Foreskin keratinocyte (primary cell): ENCODE measurements at places on chromosomes 6 and 20. TPM values are rescaled to one million over a fixed set of nuclear protein-coding genes. Genes with fewer than 3 reads are reported as not detected.

DNA sequence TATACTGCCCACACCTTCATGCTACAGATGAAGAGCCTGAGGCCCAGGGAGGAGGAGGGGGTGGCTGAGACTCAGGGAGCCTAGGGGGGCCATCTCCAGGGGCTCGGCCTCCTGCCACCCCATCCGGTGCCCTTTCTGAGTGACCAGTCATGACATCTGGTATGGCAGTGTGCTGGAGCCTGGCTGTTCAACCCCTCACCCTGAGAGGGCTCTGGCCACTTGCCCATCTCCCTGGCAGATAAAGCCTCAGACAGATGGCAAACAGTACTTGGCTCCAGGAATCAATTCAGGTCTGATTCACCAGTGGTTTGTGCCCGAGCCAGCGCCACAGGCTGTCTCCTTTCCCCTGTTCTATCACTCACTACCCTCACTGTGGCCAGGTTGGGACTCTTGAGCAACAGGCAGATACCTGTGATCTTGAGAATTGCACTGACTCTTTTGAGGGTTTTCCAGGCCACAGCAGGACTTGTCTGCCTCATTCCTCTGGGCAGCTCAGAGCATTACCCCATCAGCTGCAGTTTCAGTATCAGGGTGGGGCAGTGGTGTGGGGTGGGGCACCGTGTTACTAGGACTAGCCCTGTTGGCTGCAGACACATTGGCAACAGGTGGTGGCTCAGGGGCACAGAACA, 22.8 kb downstream of the SRSF3 start:
- peak; percentile 90 for DNase-seq

DNA sequence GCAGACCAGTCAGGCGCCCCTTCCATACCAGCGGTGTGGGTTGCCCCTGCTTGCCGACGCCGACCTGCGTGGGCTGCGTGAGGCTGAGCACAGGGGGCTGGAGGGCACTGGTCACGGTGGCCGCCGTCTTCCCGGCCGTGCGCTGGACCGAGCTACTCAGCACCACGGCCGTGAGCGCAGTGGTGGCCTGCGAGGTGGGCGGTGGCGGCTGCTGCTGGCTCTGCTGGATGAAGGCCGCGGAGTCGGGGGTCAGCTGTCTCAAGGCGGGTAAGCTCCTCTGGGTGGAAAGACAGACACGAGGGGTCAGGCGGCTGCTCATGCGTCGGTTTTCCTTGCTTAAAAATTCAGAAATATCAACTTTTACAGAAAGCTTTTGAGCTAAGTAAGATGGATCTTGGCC, 59.2 kb downstream of the TAF4 start:
- no peak for DNase-seq

DNA sequence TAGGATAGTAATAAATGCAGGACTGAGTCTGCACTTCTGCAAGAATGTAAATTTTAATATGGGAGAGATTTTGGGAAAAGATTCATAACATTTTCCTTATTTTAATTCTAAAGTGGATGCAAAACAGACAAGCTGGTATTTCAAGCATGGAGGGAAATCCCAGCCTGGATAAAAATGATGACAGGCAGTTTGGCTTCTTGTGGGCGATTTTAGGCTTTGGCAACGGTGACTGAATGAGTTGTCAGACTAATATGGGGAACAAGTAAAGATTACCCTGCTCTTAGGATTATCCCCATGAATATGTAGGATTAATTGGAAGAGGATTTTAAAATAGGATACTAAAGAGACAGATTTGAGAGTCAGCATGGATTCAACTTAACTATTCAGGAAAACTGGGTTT, 21.0 kb downstream of the OGFRL1 start:
- no peak for DNase-seq

DNA sequence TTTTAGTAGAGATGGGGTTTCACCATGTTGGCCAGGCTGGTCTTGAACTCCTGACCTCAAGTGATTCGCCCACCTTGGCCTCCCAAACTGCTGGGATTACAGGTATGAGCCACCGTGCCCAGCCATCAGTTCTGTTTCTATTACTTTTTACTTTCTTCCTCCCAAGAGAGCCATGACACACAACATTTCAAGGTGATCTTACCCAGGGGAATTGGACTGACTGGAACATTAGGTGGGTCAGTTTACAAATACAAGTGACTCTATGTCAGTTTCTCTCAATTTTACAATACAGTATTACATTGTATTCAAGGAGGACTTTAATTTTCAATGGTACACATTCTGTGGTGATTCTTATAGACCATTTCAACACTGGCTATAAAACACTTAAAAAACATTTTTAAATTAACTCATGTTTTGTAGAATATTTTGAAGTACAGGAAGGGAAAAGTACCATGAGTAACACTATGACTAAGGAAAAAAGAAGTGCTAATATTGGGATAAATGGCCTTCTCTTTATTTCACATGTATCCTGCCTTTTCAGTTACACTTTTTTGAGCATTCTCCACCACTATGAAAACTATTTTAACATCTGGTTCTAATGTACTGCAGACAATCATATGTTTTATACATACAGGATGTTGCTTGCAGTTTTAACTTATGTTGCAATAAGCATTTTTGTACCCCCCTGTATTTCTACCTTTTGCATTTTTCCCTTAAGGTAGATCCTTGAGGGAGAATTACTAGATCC, 8.4 kb downstream of the TPBG start:
- DNase-seq = no peak

DNA sequence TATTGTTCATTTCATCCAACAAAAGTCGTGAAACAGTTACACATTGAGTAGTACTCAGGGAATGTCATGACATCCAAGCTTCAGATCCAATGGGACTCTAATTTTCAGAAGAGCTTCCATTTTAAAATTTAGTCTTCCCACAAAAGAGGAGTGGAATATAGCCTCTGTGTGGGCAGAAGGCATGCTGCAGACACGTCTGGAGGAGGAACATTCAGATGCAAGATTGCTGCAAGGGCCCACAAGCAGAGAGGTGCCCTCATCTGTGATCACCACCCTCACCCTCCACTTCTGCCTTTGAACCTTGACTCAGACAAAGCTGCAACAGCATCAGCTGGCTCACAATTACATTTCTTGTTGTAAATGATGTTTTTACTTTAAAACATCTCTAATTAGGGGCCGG, 29.9 kb downstream of the NRN1 start:
- no peak for DNase-seq

- no peak for DNase-seq
Observed at GRCh38 chr6:6357032-6357431, 36.6 kb upstream of the F13A1 start.

- DNase-seq = no peak
Observed at GRCh38 chr20:39421571-39422105, 459.5 kb downstream of the DHX35 start.

DNA sequence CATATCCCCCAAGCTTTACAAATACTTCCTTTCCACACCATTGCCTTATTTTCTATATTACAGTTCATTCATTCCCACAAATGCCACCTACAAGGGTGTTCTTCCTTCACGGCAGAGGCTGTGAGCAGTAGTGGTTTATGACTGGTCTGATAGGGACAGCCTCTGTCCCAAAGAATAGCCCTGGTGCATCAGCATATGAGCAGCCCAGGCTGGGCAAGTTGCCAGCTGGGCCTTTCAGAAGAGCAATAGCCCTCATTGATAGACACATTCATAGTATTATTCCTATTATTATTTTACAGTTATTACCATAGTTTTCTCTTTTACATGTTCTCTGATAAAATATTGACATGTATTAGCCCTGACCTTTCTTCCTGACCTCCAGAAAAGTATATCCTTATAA, 149.9 kb downstream of the MMS22L start:
- no peak for DNase-seq

The NPEPL1 gene
- 10.7 and 11.8 TPM in 2 replicates for total RNA-seq

The KCNK5 gene
- 0.04 TPM in 1 of 2 replicates, not detected in the other for total RNA-seq

The GABRR1 gene
- not detected in 2 replicates for total RNA-seq

The GJA10 gene
- total RNA-seq = not detected in 2 replicates
